ENCODE measurements at places on chromosomes 6 and 20. TPM values are rescaled to one million over a fixed set of nuclear protein-coding genes. Genes with fewer than 3 reads are reported as not detected.

DNA sequence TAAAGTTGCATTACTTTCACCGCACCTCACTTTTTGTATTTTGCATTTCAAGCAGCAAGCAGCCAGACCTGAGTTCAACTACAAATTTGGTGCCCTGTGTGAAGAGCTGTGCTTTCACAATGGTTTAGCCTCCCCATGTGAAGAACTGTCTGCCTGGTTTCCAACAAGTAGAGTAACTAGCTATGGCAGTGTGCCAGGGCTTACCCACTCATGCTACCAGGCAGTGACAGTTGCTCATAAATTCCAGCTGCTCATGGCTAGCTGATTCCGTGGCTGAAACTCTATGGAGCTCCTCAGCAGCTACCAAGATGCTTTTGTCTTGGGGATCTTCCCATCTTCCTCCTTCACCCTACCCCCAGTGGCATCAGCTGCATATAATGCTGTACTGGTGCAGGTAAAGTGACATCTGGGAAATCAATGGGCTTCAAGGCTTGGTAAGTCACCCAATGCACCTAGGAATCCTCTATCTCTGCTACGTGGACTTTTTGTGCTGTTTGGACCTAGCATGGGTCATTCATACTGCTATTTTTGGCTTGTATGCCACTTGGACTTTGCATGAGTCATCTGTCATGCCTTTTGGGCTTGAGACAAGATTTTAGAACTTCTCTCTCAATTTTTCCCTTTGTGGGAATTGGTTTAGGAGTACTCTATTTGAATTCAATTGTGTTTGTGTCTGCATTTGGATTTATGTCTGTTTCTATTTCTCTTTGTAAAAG lies 176.5 kb upstream of the GJE1 start:
- DNase-seq: no peak
- H3K27ac ChIP-seq: no peak overlapping the region
- no peaks in the 10 kb centered on the region for H3K27me3 ChIP-seq
- no peak overlapping the region for H3K4me3 ChIP-seq
- no peaks in the 10 kb centered on the region for H3K4me1 ChIP-seq

Gene OR5V1
- total RNA-seq: not detected

Gene PRDM13
- not detected for total RNA-seq

DNA sequence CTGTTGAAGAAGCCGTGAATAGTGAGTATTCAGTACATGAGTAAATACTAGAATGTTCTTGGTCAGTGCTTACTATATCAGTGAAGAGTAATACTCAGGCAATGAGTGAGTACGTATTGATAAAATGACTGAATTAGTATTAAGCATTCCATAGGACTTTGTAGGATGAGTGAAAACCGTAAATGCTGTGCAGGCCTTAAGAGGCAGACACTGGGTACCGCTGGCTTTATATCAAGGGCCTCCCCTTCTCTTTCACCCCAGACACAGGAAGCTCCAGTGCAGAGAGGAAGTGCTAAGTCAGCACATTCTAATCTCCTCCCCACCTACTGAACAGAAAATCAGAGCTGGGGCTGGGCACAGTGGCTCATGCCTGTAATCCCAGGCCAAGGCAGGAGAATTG lies 24.2 kb downstream of the POFUT1 start:
- peak overlapping the region; percentile 98 for H3K27ac ChIP-seq
- peak overlapping the region; percentile 52 for H3K4me3 ChIP-seq
- peaks cover 42% of the 10 kb centered on the region for H3K4me1 ChIP-seq
- H3K36me3 ChIP-seq: peaks cover 80% of the 10 kb centered on the region
- peak; percentile 68 for DNase-seq

DNA sequence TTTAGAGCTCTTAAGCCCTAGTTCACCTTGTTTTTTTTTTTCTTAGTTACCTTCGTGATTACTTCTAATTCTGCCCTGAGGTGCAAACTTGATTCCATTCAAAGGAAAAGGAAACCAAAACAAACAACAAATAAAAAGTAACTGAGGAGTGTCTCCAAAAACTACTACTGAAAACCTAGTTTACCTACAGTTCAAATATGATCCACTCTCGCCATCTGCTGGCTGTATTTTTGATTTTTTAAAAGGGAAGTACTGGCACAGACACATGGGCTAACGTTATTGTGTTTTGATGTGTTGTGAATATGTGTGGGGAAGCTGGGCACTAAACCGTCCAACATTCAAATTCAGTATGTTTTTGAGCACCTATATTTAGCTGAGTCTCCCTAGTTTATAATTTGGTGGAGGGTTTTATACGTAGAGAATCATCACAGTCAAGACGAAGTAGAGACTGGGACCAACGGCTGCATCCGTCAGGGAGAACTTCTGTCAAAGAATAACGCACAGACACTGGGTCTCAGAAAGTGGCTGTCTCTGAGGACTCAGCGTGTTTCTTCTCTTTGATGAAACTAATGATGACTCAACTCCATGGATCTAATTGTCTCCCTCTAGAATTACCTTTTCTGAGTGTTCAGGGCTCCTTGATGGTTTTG lies 373.5 kb upstream of the BTBD3 start:
- no peaks in the 10 kb centered on the region for H3K27me3 ChIP-seq
- no peak overlapping the region for H3K4me3 ChIP-seq
- H3K4me1 ChIP-seq: no peaks in the 10 kb centered on the region
- no peak overlapping the region for H3K27ac ChIP-seq

DNA sequence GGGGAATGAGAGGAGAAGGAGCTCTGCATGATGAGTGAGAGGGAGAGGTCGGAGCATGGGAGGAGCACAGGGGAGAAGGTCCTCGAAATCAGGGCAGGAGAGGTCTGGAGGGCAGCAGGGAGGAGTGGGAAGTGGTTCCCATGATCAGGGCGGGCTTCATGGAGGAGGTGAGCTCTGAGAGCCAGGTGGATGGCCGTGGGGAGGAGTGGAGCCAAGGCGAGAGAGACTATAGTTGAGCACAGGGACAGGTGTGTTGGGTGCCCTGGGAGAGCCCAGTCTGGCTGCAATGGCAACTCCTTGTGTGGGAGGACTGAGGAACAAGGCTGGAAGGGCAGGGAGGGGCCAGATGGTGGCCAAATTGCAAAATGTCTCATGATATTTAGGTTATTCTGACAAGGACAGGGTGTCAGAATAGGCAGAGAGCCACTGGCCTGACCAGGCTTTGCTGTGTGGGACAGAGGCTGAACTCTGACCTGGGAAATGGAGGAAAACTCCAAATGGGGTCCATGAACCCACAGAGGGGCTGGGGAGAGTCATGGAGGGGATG lies 21.4 kb downstream of the TTBK1 start:
- no peak overlapping the region for H3K4me3 ChIP-seq
- H3K4me1 ChIP-seq: peaks cover 7% of the 10 kb centered on the region
- H3K27me3 ChIP-seq: peaks cover 4% of the 10 kb centered on the region

DNA sequence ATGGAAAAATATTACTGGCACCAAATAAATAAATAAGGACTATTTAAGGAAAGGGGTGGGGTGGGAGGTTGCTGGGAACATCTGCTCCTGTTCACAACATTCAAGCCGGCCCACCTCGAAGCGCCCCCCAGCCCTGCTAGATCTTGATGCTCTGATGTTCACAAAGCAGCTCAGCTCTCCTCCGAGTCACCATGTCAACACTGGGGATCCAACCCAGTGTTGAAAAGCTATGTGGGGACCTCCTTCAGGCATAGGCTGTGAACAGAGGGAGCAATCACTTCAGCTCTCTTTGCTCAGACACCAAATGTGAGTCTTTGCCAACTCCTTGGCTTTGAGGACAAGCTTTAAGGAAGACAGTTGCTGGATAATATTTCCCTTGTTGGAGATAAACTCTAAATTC lies 176.8 kb upstream of the NT5E start:
- no peak overlapping the region for H3K27ac ChIP-seq
- H3K36me3 ChIP-seq: no peaks in the 10 kb centered on the region
- H3K27me3 ChIP-seq: no peaks in the 10 kb centered on the region
- H3K4me3 ChIP-seq: no peak overlapping the region
- no peaks in the 10 kb centered on the region for H3K4me1 ChIP-seq

DNA sequence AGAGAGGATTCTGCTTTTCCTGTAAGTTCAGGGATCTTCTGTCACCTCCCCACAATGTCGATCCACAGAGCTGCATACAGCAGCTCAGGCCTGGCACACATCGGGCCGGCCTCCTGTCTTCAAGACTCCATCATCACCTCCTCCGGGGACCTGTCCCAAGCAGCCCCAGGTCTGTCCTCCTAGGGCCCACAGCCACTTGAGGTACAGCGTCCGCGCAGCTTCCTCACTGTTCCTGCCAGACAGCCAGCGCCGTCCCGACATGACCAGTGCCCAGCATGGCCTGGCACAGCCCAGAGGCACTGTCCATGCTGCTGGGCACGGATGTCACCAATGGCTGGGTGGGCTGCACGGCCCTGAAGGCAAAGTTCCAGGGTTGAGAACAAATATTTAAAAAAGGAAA lies 101.6 kb downstream of the DLL1 start:
- H3K36me3 ChIP-seq: no peaks in the 10 kb centered on the region
- no peak for DNase-seq
- no peak overlapping the region for H3K27ac ChIP-seq
- no peaks in the 10 kb centered on the region for H3K4me1 ChIP-seq
- H3K4me3 ChIP-seq: no peak overlapping the region

DNA sequence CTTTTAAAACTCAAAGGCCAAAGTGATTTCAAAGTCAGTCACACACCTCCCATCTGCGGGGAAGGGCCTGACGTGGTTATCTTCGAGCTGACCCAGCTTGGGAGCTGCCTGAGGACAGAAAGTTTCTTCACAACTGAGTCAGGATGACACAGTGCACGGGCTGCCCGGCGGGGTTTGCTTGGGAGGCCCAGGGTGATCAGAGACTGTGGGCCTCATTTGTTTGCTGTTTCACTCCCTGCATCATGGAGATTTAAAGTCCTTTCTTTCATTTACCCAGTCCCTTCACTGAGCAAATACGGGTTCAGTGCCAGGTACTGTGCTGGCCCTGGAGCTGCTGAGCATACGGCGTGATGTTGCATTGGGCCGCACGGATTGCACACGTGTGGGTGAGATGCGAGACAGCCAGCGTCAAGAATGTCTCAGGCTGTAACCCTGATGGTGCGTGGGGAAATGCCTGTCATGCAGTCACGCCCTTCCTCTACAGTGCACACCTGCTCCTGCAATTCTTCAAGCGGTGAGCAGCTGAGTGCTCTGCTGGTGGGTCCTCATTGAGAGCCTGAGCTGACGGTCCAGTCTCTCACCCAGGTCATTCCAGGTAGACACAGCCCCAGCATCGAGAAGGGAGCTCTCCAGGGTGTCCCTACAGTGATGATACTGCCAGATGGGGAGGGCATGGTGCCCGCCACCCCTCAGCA lies 82.7 kb upstream of the PMEPA1 start:
- no peak overlapping the region for H3K27ac ChIP-seq
- DNase-seq: no peak
- H3K36me3 ChIP-seq: no peaks in the 10 kb centered on the region
- H3K4me1 ChIP-seq: no peaks in the 10 kb centered on the region
- no peaks in the 10 kb centered on the region for H3K27me3 ChIP-seq

- no peaks in the 10 kb centered on the region for H3K36me3 ChIP-seq
- no peaks in the 10 kb centered on the region for H3K4me1 ChIP-seq
- H3K27me3 ChIP-seq: peaks cover 3% of the 10 kb centered on the region
- no peak for DNase-seq
These were observed 38.4 kb upstream of the SLC22A16 start for GRCh38 chr6:110514818-110515217.

Gene CLDN20
- not detected for total RNA-seq

Gene E2F3
- 17.3 TPM for total RNA-seq

Gene BANF2
- total RNA-seq: not detected

DNA sequence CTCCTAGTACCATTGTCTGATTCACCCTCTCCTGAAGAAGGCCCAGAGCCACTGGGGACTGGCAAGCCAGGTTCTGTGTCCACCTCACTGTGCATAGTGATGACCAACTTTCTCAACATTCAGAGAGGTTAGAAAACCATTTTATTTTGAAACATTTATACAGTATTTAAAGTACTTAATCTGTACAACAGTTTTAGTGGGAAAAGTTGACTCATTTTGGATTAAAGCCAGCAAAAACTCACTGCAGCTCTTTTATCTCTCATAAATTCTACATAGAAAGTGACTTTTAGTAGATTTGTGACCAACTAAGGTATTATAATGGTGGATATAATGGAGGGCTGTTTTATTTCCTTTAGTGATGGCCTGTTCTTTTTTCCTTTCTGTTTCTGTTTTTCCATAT lies 9.7 kb downstream of the TULP4 start:
- no peak overlapping the region for H3K27ac ChIP-seq
- peaks cover 8% of the 10 kb centered on the region for H3K36me3 ChIP-seq
- peaks cover 36% of the 10 kb centered on the region for H3K4me1 ChIP-seq
- no peak overlapping the region for H3K4me3 ChIP-seq
- H3K27me3 ChIP-seq: no peaks in the 10 kb centered on the region

- no peak for DNase-seq
- H3K4me1 ChIP-seq: peaks cover 8% of the 10 kb centered on the region
- no peak overlapping the region for H3K27ac ChIP-seq
- no peak overlapping the region for H3K4me3 ChIP-seq
These were observed 8.8 kb downstream of the RPL10A start for GRCh38 chr6:35477028-35477427.

Gene FAM83C
- not detected for total RNA-seq

Gene CENPQ
- 16.6 TPM for total RNA-seq

GRCh38 chr6:74782346-74782745 lies 423.5 kb downstream of the COL12A1 start:
- H3K27me3 ChIP-seq: no peaks in the 10 kb centered on the region
- no peaks in the 10 kb centered on the region for H3K4me1 ChIP-seq
- no peak overlapping the region for H3K4me3 ChIP-seq
- H3K27ac ChIP-seq: no peak overlapping the region
- no peak for DNase-seq

DNA sequence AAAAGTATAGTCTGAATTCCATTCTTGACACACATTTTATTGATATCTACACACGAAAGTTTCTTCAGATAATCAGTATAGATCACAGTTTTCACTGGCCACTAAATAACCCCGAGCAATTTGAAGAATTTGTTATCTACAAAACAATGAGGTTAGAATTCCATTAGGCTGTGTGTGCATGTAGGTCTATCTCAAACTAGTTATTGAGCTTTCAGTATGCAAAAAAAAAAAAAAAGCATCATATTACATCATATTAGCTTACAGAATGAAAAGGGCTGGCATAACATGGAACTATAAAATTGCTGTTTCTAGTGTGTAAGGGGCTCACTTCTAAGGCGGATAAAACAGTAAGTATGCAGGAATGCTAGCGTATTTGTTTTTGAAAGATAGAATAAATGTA lies 59.5 kb upstream of the ADGRG6 start:
- no peak overlapping the region for H3K4me3 ChIP-seq
- no peak for DNase-seq

Gene SGK2
- total RNA-seq: 0.65 TPM

Gene CD93
- total RNA-seq: 0.82 TPM
